Activated B cell treated with CpG ODN at 0.5 μM for 24 hours (primary cell): ENCODE measurements at places on chromosomes 11 and 22. TPM values are rescaled to one million over a fixed set of nuclear protein-coding genes. Genes with fewer than 3 reads are reported as not detected.
A peak's percentile ranks its signal among the peaks of the same experiment; 100 is the strongest.

DNA sequence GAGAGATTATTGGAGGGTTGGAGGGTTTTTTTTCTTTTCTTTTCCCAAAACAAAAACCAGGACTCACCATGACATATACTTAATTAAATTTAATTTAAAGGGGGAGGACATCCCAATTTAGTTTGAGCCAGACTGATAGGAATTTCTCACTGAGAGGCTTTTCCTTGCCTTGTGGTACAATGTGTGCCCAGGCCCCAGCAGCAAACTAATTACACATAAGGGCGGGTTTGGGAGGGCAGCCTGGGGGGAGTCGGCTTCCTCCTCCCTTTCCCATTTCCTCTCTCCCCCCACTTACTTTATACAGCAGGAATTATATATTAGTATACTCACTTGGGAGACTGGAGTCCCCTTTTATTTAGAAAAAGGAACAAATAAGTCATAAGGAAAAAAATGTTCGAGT is 2.9 kb downstream of the TEAD1 start:
- no peak overlapping the region for H3K4me3 ChIP-seq
- no peaks in the 10 kb centered on the region for H3K36me3 ChIP-seq
- DNase-seq = no peak
- peaks cover 66% of the 10 kb centered on the region for H3K27me3 ChIP-seq

DNA sequence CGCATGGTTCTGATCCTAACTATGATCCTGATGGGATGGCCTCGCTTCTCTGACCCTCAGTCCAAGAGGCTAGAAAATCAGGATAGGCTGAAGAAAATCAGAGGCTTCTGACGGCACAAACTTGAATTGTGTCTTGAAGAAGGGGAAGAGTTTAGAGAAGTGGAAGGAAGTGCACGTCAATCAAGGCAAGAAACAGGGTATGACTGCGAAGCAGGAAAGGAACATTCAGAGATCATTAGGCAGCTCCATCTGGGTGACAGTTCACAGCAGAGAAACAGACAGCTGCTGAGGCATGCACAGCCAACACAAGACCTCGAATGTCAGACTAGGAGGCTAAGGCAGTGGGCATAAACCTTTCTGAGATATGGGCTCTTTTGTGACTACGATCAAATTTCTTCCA is 29.3 kb downstream of the CLPB start:
- no peaks in the 10 kb centered on the region for H3K27me3 ChIP-seq
- H3K4me3 ChIP-seq = no peak overlapping the region
- H3K36me3 ChIP-seq = peaks cover 21% of the 10 kb centered on the region
- no peak for DNase-seq
- peaks cover 8% of the 10 kb centered on the region for H3K4me1 ChIP-seq
- no peak overlapping the region for H3K27ac ChIP-seq

- H3K36me3 ChIP-seq = peaks cover 88% of the 10 kb centered on the region
- no peak for DNase-seq
- peaks cover 10% of the 10 kb centered on the region for H3K4me1 ChIP-seq
- H3K27me3 ChIP-seq = no peaks in the 10 kb centered on the region
- H3K4me3 ChIP-seq = no peak overlapping the region
Measured at GRCh38 chr22:31839986-31840385, 86.2 kb downstream of the DEPDC5 start.

DNA sequence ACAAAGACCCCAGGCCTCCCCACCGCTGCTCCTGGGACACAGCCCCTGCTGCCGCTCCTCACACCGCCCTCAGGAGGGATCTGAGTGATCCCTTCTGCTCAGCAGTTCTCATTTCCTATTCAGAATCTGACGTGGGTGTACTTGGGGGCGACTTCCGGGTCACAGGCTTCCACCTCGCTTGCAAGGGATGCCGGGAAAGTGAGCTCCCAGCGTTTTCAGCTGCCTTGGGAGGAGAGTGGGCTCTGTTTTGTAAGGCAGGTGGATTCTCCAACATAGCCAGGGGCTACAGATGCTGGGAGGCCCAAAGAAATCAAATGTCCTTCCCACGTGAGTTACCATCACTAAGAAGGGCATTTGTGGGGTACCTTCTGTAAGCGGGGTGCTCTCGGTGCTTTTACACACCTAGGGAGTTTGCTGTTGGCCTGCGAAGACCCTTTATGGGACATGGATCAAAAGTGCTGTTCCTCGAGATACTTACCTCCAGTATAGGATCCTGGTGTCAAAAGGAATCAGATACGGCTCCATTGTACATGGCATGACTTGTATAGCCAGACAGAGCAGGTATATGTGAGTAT is 9.7 kb upstream of the LRRC10B start:
- H3K27me3 ChIP-seq = no peaks in the 10 kb centered on the region
- no peak overlapping the region for H3K4me3 ChIP-seq
- no peaks in the 10 kb centered on the region for H3K4me1 ChIP-seq
- no peak overlapping the region for H3K27ac ChIP-seq
- no peak for DNase-seq
- no peaks in the 10 kb centered on the region for H3K36me3 ChIP-seq

DNA sequence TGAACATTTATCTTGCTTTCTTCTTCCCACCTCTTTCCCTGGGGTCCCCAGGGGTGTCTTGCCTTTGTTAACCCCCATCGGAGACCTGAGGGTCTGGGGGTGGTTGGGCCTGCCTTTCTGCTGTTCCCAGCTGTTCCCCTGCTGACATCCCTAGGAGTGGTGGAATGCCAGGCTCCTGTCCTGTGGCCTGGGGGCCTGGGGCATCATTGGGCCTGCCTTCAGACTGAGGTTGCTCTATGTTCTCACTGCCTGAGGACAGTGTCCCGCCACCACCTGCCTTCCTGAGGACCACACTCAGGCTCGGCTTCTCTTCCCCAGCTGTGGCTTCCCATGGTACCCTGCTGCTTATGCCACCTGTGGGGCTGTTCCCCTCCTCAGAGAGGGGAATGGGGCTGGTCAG is 1.1 kb upstream of the IL18BP start:
- peaks cover 31% of the 10 kb centered on the region for H3K36me3 ChIP-seq
- DNase-seq = no peak
- H3K4me3 ChIP-seq = no peak overlapping the region
- H3K27me3 ChIP-seq = no peaks in the 10 kb centered on the region
- no peak overlapping the region for H3K27ac ChIP-seq

DNA sequence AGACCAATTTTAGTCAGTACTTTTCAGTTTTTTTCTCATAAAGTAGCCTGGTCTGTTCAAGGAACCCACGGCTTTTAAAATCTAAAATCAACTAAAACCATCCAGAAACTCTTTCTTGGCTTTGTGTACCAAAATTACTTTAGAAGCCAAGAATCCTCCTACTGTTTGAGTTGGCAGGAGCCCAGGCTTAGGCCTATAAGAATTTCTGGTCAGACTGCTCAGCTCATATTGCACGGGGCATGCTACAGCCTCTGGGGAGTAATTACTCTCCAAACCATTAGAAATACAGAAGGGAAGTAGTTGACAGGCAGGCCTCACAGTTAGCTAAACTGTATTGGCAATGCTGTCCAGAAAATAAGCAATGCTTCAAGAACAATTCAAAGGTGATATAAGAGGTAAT is 1862.9 kb upstream of the RAG2 start:
- no peaks in the 10 kb centered on the region for H3K36me3 ChIP-seq
- H3K27me3 ChIP-seq = no peaks in the 10 kb centered on the region
- no peak overlapping the region for H3K27ac ChIP-seq
- no peak for DNase-seq
- H3K4me1 ChIP-seq = no peaks in the 10 kb centered on the region
- no peak overlapping the region for H3K4me3 ChIP-seq

- H3K4me1 ChIP-seq = peaks cover 7% of the 10 kb centered on the region
- peaks cover 6% of the 10 kb centered on the region for H3K27me3 ChIP-seq
- no peak overlapping the region for H3K4me3 ChIP-seq
- no peaks in the 10 kb centered on the region for H3K36me3 ChIP-seq
Measured at GRCh38 chr11:118663902-118664301, 15.5 kb downstream of the TREH start.

GRCh38 chr22:20423906-20424551 is 13.6 kb downstream of the SCARF2 start:
- no peak for DNase-seq
- H3K36me3 ChIP-seq = no peaks in the 10 kb centered on the region
- peaks cover 8% of the 10 kb centered on the region for H3K4me1 ChIP-seq
- peaks cover 21% of the 10 kb centered on the region for H3K27me3 ChIP-seq
- no peak overlapping the region for H3K4me3 ChIP-seq
- no peak overlapping the region for H3K27ac ChIP-seq

DNA sequence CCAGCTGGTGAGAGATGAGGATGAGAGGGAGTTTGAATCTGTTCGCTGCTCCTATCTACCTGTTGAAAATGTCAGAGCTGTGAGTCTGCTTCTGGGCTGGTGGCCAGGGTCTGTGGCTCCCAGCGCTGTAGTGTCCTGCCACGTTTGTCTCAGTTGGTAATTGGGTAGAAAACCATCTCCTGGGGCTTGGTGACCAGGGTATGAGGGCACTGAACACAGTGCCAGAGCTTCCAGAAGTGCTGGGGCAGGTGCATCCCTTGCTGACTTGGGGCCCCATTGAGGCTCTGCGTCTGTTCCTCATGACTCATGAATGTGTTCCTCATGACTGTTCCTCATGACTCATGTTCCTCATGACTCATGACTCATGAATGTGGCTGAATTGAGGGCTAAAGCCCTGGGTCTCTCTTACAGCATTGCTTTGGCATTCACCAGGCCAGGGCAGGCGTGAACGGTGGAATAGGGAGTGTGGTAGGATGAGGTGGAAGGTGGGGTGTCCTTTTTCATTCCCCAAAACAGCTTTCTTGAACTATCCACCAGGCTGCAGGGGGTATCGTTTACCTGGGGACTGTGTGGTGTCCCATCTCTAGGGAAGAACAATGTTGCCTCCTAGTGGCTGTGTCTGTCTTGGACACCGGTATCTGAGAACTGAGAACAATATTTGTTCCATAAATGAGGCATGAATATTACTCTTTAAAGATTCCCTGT is 139.5 kb downstream of the COMMD9 start:
- no peaks in the 10 kb centered on the region for H3K36me3 ChIP-seq
- H3K4me3 ChIP-seq = no peak overlapping the region
- peaks cover 4% of the 10 kb centered on the region for H3K4me1 ChIP-seq
- DNase-seq = no peak

- DNase-seq = no peak
- no peaks in the 10 kb centered on the region for H3K4me1 ChIP-seq
- no peaks in the 10 kb centered on the region for H3K27me3 ChIP-seq
- H3K4me3 ChIP-seq = no peak overlapping the region
- H3K36me3 ChIP-seq = no peaks in the 10 kb centered on the region
- no peak overlapping the region for H3K27ac ChIP-seq
Measured at GRCh38 chr22:47287516-47287915, 525.1 kb downstream of the TBC1D22A start.

GRCh38 chr11:113470233-113470632 is 5.0 kb downstream of the DRD2 start:
- H3K4me3 ChIP-seq = no peak overlapping the region
- no peak for DNase-seq
- H3K27ac ChIP-seq = no peak overlapping the region
- peaks cover 32% of the 10 kb centered on the region for H3K27me3 ChIP-seq

DNA sequence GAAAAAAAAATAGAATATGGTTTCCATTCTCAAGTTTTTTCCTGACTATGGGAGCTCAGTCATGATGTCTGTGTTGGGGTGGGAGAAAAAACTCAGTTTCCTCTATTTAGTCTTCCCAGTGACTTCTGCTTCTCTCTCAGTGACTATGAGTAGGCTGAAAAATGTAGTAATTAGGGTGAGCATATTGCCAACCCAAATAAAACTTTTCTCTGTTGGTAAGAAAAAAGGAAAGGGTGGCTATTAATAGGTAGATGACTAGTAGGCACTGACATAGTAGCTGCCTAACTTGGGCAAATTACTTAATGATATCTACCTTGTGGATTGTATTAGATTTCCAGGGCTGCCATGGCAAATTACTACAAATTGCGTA is 34.2 kb upstream of the BIRC3 start:
- peaks cover 14% of the 10 kb centered on the region for H3K4me1 ChIP-seq
- H3K4me3 ChIP-seq = no peak overlapping the region
- no peak for DNase-seq
- peaks cover 6% of the 10 kb centered on the region for H3K27me3 ChIP-seq

DNA sequence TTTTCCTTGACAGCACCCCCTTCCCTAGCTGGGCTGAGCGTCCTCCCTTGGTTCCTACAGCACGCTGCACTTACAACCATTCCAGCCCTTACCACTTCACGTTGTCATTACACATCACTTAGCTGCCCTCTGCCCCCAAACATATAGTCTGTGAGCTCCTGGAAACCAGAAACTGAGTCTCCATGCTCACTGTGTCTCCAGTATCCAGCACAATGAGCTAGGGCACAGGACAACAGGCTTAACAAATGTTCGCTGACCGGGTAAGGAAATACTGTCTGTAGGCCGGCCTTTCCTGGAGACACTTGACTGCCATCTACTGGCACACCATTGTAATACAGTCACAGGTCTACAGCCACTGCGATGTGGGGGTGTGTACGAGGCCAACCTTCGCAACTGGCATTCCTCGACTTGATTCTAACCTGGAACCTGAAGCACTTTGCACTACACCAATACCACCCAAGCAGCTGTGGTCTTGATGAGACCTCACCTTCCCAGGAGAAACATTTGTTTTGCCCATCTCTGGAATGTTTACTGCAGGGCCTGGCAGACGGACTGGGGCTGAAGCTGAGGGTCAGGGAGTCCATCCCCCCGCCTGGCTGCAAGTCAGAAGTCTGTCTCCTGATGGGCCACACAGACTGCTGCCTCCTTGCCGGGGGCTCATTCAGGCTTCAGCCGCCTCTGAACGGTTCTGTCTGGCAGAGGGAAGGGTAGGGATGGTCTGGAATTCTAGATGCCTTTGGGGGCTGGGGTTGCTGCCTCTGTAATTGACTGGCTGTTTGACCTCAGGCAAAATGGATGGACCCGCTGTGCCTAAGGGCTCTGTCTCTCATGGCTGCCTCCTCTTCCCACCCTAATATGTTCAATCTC is 72.0 kb downstream of the SYN3 start:
- H3K27me3 ChIP-seq = no peaks in the 10 kb centered on the region
- no peak for DNase-seq
- no peak overlapping the region for H3K27ac ChIP-seq
- no peaks in the 10 kb centered on the region for H3K4me1 ChIP-seq
- H3K36me3 ChIP-seq = no peaks in the 10 kb centered on the region

DNA sequence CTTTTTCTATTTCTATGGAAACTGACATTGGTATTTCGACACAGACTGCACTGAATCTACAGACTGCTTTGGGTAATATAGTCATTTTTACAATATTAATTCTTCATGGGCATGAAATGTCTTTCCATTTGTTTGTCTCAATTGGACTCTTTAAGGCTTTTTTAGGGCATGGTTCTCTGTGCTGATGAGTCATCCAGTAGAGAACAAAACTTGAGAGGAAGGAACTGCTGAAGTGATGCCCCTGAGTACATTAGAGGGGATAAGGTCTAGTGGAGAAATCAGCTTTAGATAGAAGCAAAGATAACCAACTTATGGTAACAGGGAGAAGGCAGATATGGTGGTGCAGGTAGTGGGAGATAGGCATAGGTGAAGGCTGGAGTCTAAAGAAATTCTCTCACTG is 25.1 kb downstream of the TSG101 start:
- no peak for DNase-seq
- no peaks in the 10 kb centered on the region for H3K4me1 ChIP-seq
- H3K27ac ChIP-seq = no peak overlapping the region
- no peaks in the 10 kb centered on the region for H3K27me3 ChIP-seq
- H3K36me3 ChIP-seq = peaks cover 76% of the 10 kb centered on the region

- peaks cover 12% of the 10 kb centered on the region for H3K36me3 ChIP-seq
- H3K4me1 ChIP-seq = peaks cover 46% of the 10 kb centered on the region
- peak; percentile 18 for DNase-seq
Measured at GRCh38 chr22:49968831-49969661, 8.5 kb downstream of the PIM3 start.

The CARD10 gene
- not detected in 2 replicates for total RNA-seq

The CRYBB1 gene
- total RNA-seq = not detected in 2 replicates

The MOGAT2 gene
- total RNA-seq = 0.22 TPM in 1 of 2 replicates, not detected in the other

The SHANK2 gene
- total RNA-seq = 0.24 and 0.56 TPM in 2 replicates

The OR52I2 gene
- not detected in 2 replicates for total RNA-seq

The GGA1 gene
- total RNA-seq = 102 and 126 TPM in 2 replicates

The INPP5J gene
- total RNA-seq = 0.12 and 0.16 TPM in 2 replicates
